ENCODE measurements at places on chromosomes 5 and 9.

DNA sequence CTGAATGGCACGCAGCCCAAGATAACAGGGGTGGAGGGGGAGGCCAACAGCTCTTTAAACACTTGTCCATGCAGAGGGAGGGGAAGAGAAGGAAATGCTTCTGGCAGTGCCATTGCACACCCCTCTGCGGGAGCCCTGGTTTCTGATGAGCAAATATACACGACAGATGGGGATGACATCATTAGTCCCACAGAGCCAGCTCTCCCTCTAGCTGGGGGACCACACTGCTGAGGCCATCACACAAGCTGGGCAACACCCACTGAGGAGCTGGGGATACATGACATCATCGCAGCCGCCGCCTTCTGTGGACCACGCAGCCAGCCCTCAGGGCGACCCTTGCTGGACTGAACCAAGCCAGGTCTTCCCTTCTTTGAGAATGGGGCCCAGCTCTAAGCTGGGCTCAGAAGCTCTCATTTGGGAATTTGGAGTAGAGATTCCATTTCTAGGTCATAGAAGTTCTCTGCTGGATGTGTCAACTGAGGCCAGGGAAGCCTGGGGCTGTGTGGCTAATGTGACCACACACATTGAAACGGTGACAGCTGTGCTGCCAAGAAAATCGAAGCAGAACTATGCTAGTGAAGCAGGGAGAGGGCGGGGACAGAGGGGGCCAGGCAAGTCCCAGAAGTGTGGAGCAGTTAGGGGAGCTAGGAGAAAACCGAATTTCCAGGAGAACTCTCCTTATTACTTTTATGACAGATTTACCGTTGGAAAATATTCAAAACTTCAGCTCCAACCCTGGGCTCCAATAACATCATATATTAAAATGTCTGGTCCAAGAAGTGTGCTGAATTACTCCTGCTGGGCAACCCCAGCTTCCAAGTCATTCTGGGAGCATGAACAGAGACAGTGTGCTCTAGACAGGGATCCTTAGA, 79.5 kb downstream of the PRRT1B start:
- no peak for DNase-seq

DNA sequence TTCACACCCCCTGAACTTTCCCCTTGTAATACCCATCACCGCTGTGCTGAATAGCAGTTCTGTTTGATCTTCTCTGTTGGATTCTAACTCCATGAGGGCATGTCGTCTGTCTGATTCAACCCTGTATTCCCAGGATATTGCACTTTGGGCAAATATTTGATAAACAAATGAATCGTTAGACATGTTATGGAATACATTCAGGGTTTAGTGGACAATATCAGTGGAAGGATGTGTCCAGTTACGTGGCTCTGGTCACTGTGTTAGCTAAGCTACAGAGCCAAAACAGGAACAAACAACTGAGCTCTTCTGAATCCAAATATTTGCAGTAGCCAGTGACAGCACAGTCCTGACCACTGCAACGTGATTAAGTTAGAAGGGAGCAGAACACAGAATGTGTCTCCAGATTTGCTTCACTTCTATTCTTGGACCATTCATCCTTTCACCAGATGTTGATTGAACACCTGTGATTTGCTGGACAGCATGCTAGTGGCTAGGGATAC, 13.2 kb downstream of the ANGPTL2 start:
- DNase-seq = no peak

GRCh38 chr5:33867241-33867640, 24.5 kb downstream of the ADAMTS12 start:
- no peak for DNase-seq

DNA sequence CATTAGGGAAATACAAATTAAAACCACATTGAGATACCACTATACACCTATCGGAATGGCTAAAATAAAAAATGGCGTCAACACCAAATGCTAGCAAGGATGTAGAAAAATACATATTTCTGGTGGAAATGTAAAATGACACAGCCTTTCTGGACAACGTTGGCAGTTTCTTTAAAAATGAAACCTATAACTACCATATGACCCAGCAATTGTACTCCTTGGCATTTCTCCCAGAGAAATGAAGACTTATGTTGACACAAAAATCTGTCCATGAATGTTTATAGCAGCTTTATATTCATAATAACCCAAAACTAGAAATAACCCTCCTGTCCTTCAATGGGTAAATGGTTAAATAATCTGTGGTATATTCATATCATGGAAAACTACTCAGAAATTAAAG, 188.7 kb upstream of the RAD23B start:
- DNase-seq = no peak

DNA sequence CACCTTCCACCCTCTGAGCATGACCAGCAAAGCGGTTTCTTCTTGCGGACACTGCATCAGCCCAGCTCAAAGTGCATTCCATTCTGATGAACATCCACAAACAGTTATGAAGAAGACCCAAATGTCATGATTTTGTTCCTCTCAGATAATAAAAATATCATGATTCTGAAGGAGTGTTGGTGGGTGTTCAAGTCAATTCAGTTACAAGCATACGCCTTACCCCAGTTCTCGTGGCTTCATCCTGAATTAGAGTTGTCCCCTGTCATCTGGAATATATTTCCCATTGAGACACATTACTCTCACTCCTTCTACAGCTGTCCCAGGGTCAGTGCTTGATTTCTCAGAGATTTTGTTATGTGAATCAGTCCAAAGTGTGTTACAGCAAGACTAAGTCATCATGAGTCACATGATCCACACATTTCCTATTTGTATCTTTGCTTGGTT, 325.4 kb downstream of the RFX3 start:
- no peak for DNase-seq

GRCh38 chr5:141354900-141355469, at the start of gene PCDHGA4:
Gene PCDHGA4, plus strand, starts transcription at chr5:141355021. Its CDS starts 87 bp downstream, at chr5:141355108.
- DNase-seq = no peak

DNA sequence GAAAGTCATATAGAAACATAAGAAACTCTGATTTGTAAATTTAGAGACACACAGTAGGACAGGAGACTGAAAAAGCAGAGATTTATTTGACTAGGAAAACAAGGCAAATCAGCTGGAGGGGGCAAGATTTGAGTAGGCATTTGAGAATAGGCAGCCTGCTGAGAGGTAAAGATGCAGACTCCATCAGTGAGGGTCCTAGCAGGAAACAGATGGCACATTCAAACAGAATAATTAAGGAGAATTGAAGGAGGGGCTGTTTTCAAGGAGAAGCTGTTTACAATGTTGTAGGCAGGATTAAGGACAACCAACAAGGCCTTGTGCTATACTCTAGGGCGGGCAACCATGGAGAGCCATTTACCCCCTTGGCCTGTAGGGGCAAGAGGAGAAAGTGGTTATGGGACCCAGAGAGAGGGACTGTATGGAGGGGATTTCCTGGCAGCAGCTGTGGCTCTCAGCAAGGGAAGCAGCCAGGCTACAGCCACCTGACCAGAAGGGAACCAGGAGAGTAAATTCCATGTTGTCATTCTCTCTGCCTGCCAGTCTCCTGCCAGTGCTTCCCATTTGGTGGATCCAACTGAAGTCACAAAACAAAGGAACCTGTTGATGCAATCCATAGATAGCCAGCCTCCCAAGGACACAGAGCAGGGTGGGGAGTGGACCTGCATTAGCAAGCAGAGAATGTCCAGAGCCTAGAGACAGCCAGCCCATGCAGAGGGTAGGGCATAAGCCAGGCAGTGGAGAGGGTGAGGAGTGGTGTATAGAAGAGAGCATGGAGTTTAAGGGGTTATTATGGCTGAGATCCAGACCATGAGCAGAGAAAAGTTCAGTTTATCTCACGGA, 38.2 kb downstream of the PAPPA start:
- no peak for DNase-seq

DNA sequence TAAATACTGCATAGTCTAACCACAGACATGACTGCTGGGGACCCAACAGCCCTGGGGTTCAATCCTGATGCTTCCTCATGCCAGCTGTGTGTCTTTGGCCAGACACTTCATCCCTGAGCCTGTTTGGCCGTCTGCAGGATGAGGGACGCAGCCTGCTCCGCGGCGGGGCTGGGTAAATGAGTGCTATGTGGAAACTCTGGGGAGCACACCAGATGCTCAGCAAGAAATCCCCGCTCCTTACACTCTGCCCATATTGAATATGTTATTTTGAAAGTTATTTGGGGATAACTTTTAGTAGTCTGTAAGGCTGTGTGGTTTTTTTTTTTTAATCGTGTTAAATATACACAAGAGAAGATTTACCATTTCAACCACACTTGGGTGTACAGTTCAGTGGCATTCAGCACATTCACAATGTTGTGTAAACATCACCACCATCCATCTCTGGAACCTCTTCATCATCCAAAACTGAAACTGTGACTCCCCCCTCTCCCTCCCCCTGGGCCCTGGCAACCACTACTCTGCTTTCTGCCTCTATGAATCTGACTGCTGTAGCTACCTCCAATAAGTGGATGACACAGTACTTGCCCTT, 42.7 kb downstream of the SH3PXD2B start:
- no peak for DNase-seq

DNA sequence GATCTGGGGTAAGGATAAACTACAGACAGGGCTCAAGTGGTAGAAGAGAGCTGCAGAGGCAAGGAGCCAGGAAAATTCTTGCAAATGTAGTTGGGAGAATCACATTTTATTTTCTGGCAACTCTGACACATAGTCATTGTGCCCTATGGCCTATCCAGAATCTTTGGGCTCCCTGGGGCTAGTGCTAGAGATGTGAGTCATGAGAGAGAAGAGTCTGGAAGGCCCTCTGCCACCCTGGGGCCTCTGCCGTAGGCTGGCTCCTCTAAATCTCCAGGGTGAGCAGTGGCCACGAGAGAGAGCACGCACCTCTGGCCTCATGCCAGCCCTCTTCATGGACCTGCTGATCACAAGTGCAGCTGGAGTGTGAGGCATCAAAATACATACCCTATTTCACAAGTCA, 74.3 kb upstream of the SSBP2 start:
- DNase-seq = no peak

- DNase-seq = no peak
Observed at GRCh38 chr5:125536582-125536981, 790.1 kb upstream of the ZNF608 start.

DNA sequence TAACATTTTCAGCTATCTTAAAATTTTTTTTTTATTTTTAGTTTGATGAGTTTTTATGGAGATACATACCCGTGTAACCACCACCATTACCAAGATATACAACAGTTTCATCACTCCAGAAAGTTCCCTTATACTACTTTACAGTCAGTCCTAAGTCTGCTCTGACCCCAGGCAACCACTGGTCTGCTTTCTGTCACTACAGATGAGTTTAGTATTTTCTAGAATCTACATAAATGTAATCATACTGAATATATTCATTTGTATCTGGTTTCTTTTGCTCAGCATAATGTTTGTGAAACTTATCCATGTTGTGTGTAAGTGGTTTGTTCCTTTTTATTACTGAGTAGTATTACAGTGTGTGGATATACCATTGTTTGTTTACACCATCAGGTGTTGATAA, 127.8 kb downstream of the GAS1 start:
- no peak for DNase-seq

DNA sequence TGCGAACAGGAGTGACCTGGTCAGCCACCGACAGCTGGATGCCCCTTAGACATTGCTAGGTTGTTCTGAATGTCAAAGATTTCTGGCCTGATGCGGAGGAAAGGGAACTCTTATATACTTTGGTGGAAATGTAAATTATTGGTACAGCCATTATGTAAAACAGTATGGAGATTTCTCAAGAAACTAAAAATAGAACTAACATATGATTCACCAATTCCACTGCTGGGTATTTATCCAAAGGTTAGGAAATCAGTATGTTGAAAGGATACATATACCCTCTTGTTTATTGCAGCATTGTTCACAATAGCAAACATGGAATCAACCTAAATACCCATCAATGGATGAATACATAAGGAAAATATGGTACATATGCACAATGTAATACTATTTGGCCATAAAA, 31.8 kb downstream of the DMRT3 start:
- no peak for DNase-seq

DNA sequence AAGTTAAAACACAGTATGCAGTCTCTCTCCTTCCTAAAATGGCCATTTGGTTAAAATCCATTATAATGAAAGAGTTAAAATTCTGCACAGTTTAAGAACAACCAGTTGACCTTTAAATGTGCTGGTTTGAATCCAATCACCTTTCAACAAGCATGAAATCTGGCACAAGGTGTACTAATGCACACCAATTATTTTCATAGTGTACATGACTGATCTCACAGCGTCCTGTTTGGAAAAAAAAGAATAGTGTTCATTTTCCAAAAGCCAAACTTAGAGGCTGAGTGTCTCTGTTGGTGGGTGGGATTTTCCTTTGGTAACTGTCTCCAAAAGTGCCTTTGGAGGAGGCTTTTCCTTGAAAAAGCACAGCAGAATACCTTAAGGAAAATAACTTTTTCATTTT, 180.6 kb downstream of the DEPDC1B start:
- DNase-seq = no peak

DNA sequence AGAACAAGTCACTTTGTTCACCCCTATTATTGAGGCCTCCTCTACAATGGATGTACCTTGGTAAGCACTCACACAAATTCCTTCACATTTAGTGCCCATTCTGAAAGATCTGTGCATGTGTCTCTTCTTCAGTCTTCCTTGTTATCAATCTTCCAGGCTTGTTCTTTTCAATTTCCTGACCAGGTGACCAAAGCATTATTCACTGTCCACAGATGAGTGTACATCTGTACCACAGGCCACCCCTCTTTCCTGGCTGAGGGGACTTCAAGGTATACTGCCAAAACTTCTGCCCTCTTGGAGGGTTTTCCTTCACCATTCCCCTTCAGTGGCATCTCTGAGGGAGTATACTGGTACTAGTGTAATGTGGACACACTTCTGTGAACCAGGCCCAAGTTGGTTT, 25.5 kb upstream of the STOM start:
- no peak for DNase-seq

DNA sequence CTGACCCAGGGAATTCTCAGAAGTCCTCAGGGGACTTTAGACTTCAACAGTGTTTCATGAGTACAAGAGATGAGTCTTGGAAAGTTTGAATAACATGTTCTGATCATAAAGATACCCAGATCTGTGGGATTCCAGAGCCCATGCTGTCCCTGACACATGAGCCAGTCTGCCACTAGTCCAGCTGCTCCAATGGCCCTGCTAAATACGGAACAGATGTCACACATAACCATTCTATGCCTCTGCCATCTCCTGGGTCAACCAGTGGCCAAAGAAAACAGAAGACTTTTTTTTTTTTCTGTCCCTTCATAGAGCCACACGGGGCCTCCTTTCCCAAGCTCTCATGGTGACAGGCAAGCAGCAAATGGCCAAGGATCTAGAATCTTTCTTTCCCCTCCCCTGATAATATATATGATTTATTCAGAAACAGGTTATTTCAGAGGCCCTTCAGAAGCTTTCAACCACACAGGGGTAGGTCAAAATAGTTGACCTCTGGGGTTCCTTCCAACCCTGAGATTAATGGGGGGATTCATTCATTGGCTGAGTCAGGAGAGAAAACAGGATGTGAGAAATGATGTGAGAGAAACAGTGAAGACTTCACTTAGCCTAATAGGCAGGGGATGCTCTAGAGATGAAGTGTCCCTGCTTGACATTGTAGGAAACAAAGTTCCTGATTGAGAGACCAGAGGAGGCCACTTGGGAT, 367.7 kb downstream of the CDK5RAP2 start:
- DNase-seq = no peak

GRCh38 chr5:148922606-148923005, 96.2 kb downstream of the ADRB2 start:
- DNase-seq = no peak

- DNase-seq = no peak
Observed at GRCh38 chr5:133847301-133847700, 121.1 kb downstream of the C5orf15 start.
